ENCODE measurements at places on chromosomes 12 and 14.

GRCh38 chr12:115697340-115697739, 580.2 kb downstream of the MED13L start:
- DNase-seq: no peak

GRCh38 chr12:76255692-76256091, 92.5 kb downstream of the BBS10 start:
- no peak for DNase-seq

GRCh38 chr12:19908830-19909229, 459.5 kb upstream of the PDE3A start:
- no peak for DNase-seq

GRCh38 chr12:109594556-109595317, 21.1 kb downstream of the MVK start:
- no peak for DNase-seq

DNA sequence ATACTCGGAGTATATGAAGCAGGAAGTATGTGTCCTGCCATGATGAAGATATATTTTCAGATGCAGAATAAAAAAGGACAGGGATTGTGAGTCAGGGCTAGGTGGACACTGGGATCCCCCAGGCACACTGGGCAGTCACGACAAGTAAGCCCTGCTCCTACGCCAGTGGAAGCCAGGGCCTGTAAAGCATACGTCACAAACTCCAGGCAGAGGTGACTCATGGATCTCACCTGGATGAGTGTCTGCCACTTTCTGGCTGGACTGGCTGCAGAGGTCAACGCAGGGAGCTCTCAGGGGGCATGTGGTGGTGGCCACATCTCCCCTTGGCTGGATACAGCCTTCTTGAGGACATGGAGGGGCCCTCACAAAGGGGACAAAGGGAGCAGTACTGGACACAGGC, 262.3 kb downstream of the GLT1D1 start:
- DNase-seq: no peak
